ENCODE measurements at places on chromosomes 7 and 10.

DNA sequence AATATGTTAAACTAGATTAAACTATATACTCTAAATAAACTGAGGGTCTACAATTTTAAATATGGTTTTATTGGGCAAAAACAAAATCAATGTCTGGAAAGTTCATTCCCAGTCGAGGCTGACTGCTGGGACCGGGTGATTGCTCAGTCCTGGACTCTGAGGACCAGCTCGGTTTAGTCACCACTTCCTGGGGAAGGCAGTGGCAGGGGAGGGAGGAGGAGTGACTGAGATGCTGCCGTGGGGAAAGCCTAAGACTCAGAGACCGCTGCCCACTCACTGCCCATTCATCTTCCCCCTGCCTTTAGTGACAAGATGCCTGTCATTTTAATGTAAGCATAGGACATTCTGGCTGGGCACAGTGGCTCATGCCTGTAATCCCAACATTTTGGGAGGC lies 29.0 kb downstream of the ATOH7 start:
- DNase-seq, result no peak

- no peak for DNase-seq
Measured at GRCh38 chr10:60777696-60778213, 523 bp upstream of the CDK1 start.

- no peak for DNase-seq
Measured at GRCh38 chr10:130105724-130106123, 4.9 kb downstream of the C10orf143 start.

DNA sequence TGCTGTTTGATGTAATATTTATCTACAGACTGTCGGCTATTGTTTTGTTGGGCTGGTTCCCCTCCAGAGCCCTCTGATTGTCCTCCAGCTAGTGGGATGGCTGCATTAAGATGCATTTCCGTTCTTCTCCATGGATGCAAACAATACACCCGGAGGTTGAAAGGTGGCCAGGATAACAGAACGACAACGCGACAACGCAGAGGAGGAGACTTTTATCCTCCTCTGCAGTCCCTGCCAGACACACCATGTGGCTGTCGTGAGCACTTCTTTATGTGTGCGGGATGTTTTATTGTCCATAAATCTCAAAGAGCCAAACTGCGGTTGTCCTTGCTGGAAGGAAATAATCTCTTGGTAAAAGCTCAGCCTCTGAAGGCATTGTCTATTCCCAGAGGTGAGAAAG lies 39.1 kb upstream of the TCERG1L start:
- no peak for DNase-seq

GRCh38 chr7:102433219-102434038 lies at the start of gene ORAI2:
TSS of gene ORAI2 (plus strand) at chr7:102433575. CDS start at chr7:102438957, 5,382 bp downstream.
- peak; percentile 88 for DNase-seq

DNA sequence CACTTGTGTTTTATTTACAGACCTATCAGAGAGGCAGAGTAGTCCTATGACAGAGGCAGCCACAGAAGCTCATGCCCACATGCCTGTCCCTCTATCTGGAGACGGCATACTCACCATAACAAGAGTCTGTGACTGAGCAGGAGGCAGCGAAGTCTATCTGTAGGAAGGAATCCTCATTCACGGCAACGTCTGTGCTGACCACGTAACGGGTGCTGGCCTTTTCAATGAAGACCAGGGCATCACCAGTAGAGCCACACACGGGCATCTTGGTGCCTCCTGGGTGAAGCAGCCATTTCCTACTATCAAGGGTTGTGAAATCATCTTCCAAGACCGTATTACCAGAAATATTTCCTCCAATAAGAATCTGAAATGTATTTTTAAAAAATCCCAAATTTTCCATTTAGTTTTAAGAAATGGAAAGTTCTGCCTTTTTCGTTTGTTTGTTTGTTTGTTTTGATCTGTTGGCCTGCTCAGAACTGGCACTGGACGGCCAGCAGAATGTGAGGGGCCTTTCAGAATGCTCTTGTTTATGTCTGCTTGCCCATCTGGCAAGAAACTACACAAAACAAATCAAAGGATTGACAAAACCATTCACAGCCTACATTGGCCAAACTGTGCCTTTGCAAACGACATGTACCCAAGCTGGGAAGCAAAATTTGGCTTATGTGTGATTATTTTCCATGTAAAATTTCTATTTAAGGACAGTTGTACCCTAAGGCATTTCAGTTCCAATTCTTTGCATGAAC lies 93.1 kb upstream of the SLC26A5 start:
- DNase-seq, result no peak
